ENCODE measurements at places on chromosomes 4 and X.

DNA sequence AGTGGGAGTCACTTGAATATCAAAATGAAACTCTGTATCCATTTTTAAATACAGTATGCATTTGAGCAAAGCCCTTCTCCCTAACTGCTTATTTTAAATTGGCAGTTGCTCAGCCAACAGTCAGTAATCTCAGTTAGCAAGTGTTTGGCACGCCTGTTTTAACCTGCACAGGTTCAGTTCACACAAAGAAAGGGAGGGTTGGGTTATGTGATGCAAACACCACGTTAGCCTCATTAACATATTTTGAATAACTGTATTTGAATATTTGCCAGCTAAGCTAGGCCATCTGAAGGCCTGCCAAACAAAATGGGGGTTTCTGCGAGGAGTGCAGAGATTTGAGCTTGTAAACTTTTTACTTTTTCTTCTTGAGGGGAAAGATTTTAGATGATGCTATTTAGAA is 19.8 kb downstream of the GAB1 start:
- DNase-seq = no peak

DNA sequence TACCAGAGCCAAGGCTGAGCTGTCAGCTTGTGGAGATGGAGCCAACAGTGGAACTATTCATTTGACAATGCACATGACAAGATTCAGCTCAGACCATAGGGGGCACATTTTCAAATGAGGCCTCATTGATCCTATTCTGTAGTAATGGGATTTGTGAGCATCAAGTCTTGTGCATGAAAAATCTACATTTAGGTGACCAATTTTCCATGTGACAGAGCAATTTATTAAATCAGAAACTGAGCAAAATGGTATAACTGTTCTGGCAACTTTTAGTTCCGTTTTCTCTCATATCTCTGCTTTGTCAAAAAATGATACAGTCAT is 108.5 kb upstream of the PCDH18 start:
- no peak for DNase-seq

DNA sequence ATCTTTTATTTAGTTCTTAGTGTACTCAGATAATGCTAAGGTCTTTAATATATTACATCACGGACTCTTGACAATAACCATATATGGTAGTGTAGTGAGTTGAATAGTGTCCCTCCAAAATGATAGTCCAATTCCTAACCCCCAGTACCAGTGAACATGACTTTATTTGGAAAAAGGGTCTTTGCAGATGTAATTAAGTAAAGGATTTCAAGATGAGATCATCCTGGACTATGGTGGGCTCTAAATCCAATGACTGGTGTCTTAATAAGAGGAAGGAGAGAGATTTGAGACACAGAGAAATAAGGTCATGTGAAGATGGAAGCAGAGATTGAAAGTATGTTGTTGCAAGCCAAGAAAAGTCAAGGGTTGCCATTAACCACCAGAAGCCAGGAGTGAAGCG is 236.5 kb upstream of the DIPK2B start:
- DNase-seq = no peak

- no peak for DNase-seq
Observed at GRCh38 chr4:15144249-15144966, 142.1 kb downstream of the CPEB2 start.

GRCh38 chr4:145732001-145732815 is 52.3 kb downstream of the C4orf51 start:
- no peak for DNase-seq

- no peak for DNase-seq
Observed at GRCh38 chr4:10456260-10456594, 999 bp downstream of the ZNF518B start.

DNA sequence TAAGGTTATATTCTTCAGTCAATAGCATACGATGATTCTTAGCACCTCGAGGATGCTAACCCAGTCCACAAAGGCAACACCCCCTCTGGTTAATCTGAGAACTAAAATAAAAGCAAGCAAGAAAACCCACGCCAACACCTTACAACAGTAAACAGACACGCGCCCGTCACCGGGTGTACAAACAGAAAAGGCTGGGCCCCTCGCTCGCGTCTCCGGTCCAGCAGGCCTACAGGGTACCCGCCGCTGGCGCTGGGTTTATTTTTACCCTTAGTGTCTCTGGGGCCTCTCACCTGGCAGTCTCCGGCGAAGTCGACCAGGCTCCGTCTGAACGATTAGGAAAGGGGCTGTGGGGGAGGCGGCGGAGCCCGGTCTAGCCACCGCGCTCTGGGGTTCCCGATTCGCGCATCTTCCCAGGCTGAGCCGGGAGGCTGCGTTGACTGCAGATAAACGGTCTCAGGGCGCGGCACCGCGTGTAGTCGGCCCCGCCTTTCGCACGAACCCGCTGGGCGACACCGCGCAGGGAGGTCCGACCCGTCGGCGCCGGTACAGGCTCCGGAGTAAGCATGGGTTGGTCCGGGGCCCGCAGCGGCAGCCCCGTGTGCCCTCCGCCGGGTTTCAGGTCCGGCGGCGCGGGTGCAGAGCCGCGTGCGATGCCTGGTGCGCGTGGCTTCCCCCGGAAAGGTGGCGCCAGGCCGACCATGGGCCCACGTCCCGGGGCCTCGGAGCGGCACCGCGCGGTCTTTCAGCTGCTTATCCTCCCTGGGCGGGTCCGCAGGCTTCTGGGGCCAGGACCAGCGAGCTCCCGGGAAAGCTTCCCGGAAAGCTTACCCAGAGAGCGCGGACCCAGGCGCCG is 441 bp downstream of the SLC9B2 start:
- DNase-seq = peak; percentile 69

DNA sequence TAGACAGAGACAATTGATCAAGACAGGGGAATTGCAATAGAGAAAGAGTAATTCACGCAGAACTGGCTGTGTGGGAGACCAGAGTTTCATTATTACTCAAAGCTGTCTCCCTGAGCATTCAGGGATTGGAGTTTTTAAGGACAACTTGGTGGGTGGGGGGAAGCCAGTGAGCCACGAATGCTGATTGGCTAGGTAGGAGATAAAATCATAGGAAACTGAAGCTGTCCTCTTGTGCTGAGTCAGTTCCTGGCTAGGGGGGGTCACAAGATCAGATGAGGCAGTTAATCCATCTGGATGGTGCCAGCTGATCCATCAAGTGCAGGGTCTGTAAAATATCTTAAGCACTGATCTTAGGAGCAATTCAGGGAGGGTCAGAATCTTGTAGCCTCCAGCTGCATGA is 358.6 kb downstream of the GPM6A start:
- no peak for DNase-seq

- DNase-seq = no peak
Observed at GRCh38 chr4:73725510-73725909, 14.9 kb upstream of the CXCL8 start.

DNA sequence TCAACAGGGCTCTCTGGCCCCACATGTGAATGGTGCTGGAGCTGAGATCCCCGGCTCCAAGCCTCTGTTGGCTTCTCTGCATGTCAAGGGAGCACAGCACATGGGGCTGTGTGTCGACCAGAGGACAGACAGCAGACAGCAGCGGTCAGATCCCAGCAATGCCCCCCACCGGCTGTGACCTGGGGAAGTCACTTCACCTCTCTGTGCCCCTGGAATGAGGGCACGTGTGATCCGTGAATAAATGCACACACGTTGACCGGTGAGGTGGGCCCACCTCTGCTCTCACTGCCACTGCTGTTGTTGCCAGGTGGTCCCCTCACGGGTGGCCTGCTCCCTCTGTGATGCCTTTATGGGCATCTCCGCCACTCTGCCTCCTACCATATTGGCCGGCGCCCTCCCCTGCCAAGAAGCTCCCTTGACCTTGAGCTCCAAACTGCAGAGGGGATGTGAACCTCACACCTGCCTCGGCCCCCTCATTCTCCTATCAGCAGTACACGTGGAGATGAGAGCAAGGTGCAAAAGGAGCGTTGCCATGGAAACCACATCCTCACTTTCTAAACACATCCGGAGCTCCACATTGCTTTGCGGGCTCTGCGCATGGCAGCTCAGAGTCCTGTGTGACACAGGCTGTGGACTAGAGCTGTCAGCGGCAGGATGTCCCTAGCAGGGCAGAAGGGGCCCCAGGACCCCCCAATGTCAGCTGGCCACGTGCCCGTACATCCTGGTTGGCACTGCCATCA is 75.4 kb downstream of the ABLIM2 start:
- DNase-seq = no peak

GRCh38 chr4:101128473-101128872 is 218.9 kb downstream of the PPP3CA start:
- no peak for DNase-seq

DNA sequence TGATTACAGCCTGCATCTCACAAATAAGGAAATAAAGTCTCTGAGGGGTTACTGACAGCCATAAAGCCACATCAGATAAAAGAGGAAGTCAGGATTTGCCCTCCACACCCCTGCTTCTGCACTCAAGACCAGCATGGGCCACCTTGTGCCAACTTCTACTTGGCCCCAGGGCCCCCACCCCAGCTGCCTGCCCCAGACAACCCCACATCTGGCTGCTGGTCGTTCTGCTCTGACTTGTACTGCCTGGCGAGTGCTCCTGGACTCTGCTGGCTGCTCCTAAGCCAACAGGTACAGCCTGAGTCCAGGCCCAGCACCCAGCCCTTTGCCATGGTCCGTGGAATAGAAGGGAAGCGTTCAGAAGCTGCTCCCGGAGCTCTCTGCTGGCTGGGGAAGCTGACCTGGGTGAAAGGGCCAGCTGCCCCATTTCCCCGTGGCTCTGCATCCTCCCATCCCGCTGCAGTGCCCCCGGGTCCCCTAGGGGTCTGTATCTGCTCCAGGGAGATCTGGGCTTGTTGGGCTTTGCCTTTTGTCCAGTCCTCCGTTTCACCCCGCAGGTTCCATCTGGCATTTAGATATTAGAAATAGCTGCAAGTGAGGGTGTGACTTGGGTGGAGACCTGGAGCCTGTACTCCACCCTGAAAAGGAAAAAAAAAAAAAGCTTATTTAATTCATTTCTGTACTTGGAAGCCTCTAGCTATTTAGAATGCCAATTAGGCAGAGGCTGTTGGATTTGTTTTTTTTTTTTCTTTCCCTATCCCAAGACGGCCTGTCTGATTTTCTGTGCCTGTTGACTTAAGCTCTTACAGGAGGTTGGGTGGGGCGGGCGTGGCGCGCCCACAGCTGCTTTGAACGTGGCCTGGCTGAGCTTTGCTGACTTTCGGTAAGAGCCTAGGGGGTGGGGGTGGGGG is 194.7 kb downstream of the PTTG2 start:
- DNase-seq = peak; percentile 62

DNA sequence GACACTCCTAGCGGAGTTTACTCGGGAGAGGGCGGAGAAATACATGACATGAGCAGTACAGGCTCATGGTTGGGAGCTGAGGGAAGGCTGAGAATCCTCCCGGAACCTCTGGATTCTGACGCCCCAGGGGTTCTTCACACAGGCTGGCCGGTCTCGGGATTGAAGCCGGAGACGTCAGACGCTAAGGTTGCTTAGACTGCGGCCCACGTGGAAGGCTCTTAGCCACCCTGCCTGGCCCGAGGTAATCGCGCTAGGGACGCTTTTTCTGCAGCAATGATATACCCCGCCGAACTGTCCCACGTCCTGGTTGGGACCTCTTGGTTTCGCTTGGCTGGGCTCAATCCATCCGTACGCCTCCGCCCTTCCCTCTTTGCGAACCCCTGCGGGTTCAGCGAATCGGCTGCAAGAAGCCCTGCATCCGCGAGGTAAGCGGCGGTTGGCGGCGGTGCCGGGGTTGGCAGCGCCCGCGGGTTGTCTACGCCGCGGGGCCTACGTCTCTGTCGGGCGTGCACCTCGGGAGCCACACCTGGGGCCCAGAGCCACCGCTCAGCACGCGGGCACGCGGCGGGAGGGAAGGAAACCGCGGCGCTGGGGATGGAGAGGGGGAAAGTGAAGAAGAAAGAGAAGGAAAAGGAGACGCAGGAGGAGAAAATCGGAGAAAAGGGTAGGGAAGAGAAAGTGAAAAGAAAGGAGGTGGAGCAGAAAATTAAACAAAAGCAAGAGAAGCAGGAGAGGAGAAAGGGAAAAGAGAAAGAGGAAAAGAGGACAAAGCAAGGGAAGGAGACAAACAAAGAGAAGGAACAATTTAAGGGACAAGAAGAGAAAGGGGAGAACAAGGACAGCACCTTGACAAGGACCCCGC is at the start of gene ARL9:
TSS of gene ARL9 (plus strand) at position 523 of the 862 bp plus-strand sequence. CDS start at position 595, 72 bp downstream.
- DNase-seq = peak; percentile 73

DNA sequence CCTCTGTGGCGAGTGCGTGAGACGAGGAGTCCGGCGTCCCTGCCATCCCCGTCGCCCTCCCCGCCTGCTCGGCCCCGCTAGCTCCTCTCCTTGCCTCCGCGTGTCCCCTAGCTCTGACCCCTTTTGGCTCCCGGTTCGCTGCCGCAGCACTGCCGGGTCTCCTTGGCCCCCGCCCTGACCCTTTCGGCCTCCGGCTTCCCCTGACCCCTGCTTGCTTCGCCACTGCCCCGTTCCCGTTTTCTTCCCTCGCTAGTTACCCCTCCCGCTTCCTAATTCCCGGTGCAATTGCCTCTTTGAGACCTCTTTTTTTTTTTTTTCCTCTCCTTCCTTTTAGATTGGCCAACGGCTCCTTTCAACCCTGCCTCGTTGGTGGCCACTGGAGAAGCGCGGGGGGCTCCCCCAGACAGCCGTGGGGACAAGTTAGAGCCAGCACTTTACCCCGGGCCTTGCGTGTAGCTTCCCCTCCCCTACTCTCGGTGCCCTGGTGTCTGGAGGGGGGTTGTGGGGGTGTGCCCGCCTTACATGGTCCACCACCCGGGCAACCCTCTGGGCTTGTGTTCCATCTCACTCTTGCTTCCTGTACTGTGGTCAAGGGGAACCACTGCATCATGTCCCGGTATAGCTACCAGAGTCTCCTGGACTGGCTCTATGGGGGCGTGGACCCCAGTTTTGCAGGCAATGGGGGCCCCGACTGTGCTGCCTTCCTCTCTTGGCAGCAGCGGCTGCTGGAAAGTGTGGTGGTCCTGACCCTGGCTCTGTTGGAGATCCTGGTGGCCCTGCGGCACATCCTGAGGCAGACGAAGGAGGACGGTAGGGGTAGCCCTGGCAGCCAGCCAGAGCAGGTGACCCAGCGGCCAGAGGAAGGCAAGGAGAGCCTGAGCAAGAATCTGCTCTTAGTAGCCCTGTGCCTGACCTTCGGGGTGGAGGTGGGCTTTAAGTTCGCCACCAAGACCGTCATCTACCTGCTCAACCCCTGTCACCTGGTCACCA is 548 bp downstream of the TMEM164 start:
- no peak for DNase-seq

GRCh38 chrX:9019151-9019550 is 14.8 kb downstream of the FAM9B start:
- no peak for DNase-seq

- peak; percentile 52 for DNase-seq
Observed at GRCh38 chr4:153467897-153468262, 1.7 kb downstream of the TMEM131L start.

- no peak for DNase-seq
Observed at GRCh38 chrX:32867781-32868523, 343.4 kb downstream of the DMD start.
